Hindlimb muscle (tissue), 1 donor: ENCODE measurements at places on chromosomes 7 and 10.
A peak's percentile ranks its signal among the peaks of the same experiment; 100 is the strongest.

DNA sequence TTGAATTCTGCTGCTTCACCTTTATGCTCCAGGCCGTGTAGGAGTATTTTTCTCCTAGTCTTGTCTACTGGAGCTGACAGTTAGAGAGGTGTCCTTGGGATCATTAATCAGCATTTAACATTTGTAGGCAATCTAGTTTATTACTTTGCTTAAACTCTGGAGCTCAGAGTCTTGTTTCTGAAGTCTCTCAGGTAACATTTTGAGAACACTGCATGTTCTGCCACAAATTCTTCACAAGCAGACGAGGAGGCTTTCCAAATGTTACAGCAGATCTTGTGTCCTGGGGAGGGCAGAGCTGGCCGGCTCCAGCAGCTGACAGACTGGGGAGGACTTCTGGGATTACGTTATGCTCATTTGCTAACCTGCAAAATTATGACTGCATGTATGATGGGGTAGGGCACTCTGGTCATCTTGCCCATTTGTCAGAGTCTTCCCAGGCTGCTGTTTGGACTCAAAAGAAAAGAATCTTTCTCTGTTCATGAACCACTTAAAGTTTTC is 50.5 kb downstream of the GALNT17 start:
- DNase-seq, result no peak

DNA sequence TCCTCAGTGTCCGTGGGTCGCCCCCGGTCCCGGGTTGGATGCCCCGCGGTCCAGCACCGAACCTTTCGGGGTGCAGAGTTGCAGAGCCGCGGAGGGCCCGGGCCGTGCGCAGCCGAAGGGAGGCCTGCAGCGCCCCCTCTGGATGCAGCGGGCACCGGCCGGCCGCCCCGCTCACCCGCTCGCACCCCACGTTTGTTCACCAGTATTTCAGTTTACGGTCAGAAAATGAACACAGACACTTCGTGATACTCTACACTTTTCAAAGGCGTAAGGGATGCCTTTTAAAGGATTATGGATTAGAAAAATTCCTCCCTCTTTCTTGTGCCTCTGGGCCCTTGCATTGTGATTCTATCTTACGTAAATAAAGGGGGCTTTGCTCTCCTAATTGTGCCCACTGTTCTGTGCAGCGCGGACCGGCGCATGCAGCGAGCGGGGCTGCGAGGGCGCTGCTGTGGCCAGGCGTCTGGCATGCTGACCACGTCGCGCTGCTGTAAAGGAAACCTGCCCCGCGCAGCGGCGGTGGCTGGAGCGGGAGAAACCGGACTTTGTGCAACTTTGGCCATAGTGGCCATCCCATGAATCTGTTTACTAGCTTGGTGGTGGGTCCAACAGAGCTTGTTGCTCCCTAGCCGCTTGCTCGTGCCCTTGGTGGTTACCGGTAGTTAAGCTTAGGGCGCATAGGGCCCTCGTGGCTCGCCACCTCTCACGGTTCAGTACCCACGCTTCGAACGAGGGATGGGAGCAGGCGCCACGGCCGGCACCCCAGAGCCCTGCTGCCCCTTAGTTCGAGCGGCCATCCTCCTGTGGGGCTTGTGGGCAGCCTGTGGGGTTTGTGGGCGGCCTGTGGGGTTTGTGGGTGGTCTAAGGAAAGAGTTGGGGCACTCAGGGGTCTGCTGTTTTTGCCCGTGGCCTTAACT is 739 bp upstream of the MEST start:
- DNase-seq, result peak; percentile 75

DNA sequence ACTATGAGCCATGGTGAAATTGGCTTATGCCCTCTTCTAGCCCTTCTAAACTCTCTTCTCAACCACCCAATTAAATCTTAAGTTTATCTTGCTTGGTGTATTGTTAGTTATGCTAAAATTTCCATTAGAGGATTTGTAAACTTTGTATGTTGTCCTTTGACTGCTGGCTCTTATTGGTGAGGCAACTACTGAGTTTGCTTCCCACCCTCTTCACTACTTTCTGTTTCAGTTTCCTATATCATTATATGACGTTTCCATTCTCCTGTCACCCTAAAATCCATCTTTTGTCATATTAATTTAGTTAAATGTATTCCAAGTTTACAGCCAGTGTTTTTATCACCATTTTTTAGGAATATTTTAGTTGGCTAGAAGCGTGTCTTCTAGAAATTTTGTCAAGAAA is 80.9 kb upstream of the VWC2 start:
- no peak for DNase-seq

GRCh38 chr7:2558629-2559282 is at the start of gene IQCE:
TSS of gene IQCE (plus strand) at chr7:2558979. CDS start at chr7:2559182, 203 bp downstream.
- peak; percentile 90 for DNase-seq

DNA sequence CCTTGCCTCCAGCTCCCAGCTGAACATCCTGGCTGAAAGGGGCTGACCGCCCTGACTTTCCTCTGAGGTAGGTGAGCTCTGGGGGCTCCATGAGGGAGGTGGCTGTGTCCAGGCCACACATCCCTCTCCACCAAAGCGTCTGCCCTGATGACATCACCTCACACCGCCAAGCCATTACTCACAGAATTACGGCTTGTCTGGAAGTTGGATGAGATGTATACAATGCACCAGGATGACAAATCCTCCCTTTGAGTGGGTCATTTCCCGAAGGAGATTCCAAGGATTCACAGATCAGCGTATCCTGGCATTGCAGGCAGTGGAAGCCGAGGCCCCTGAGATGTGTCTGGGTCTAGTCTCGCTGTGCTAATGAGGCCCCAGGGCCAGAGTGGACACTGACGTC is 15.1 kb upstream of the RET start:
- no peak for DNase-seq

- no peak for DNase-seq
Observed at GRCh38 chr10:122285506-122286444, 14.7 kb downstream of the BTBD16 start.

DNA sequence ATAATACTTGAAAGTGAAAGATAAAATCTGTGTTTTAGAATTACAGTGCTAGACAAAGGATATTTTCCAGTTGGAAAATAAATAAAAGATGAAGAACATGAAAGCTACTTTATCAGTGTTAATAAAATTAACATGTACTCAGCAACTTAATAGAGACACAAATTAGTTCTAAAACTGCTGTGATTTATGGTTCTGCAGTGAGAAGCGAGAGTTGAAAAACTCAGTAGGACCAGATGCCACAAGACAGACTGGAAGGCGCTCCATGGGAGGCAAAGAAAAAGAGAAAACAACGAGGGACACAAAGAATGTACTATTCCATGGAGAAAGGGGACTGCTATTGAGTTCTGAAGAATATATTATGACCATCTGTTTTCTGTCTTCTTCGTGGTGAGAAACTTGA is 590.4 kb downstream of the PHTF2 start:
- no peak for DNase-seq

- DNase-seq, result no peak
Observed at GRCh38 chr7:100477871-100478267, 1.1 kb downstream of the TSC22D4 start.

- DNase-seq, result no peak
Observed at GRCh38 chr10:72080042-72080975, 8.0 kb downstream of the SPOCK2 start.

DNA sequence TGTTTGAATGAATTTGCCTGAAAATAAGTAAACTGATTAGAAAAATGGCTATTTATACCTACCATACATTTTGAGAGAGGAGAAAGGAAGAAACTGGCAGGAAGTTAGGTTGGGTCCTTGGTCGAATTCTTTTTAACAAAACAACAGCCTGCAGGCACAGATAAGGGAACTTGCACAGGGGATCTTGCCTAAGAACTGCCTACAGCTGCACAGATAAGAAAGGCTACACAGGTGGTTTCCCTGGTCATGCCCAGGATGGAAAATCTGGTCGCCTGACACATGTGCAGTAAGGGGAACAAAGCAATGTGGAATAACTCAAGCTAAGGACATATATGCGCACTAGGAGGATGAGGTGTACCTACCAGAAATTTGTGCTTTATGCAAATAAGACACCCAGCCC is 732.1 kb upstream of the POT1 start:
- DNase-seq, result no peak
